ENCODE measurements at places on chromosomes 4 and X.

- DNase-seq, result peak; percentile 49
These were observed 168.7 kb downstream of the SCFD2 start for GRCh38 chr4:53196882-53197771.

DNA sequence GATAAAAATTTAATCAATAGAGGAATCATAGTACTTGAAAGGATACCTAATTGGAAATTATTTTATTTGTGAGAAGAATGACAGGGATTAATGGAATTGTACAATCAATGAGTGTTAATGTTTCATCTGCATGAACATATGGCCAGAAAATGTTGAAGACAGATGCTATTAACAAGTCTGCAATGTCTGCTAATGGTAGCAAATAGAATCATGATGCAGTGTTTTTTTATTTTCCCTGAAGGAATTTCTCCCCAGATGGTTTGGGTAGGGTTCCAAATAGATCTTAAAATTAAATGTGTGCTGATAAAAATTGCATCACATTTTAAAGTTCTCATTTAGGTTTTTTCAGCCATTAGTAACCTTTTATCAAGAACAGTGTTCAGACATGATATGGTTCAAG, 291.3 kb upstream of the TRAM1L1 start:
- no peak for DNase-seq

- DNase-seq, result no peak
These were observed 450.0 kb upstream of the RASGEF1B start for GRCh38 chr4:81921751-81922159.

DNA sequence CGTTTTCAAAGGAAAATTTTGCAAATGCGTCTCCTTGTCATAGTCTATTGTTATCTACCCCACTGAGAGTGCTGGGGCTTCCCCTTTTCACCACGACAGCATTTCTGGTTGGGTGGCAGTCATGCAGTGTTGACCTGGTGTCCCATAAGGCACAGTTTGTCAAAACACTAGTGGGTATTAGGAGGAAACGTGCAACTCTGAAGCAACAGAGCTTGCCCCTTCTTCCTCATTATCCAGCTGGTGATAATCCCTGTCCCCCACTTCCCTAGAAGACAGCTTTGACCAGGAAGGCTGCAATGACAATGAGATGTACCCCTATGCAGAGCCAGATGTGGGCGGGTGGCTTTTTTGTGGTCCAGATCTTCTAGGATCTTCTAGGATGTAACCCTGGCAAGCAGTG, 1.8 kb downstream of the TBC1D1 start:
- DNase-seq, result no peak

DNA sequence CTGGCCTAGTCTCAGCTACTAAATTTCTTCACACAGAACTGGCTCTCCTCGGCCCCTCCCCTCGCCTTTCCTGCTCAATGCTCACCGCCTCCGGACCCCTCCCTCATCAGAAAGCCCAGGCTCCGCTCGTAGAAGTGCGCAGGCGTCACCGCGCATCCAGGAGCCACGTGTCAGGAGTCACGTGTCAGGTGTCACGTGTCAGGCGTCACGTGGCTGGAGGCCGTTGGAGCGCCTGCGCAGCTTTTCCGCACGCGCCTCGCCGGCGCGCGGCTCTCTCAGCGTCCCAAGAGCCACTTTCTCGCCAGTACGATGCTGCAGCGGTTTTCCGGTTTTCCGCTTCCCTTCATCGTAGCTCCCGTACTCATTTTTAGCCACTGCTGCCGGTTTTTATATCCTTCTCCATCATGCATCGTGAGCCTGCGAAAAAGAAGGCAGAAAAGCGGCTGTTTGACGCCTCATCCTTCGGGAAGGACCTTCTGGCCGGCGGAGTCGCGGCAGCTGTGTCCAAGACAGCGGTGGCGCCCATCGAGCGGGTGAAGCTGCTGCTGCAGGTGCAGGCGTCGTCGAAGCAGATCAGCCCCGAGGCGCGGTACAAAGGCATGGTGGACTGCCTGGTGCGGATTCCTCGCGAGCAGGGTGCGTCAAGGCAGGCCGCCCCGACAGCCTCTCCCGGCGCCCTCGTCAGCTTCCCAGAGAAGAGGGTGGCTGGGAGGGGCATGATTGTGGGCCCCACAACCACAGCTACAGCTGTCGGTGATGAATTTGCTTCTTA, at the start of gene SLC25A31:
SLC25A31 (plus strand) TSS at position 259 of the 772 bp plus-strand sequence; CDS start at position 405, 146 bp downstream.
- no peak for DNase-seq

- no peak for DNase-seq
These were observed 278.6 kb upstream of the GNPDA2 start for GRCh38 chr4:45004847-45005565.

DNA sequence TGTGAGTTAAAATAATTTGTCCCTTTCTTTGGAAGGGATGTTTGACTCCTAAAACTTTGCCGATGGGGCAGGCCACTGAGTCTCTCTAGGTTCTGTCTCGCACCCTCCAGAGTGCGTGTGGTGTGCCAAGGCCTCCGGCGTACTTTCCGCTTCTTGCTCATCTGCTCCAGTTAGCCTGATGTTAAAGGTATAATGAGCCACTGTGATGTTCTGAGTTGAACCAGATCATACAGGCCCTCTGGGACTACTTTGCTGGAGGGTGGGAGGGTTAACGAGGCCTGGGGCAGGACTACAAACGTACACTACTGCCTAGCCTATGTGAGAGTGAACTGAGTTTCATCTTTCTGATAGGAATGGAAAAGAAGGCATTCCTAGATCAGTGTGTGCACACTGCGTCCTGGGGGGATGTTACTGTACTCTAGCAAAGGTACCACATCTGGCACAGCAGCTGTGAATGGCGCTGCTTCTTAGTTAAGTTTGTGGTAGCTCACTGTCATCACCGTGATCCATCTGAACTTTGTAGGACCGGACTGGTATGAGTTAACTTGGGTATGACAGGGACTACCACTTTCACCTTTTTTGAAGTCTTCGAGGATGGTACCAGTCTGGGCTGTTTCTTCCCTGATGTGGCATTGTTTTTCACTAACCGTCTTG, 60.2 kb downstream of the RGS12 start:
- DNase-seq, result no peak

DNA sequence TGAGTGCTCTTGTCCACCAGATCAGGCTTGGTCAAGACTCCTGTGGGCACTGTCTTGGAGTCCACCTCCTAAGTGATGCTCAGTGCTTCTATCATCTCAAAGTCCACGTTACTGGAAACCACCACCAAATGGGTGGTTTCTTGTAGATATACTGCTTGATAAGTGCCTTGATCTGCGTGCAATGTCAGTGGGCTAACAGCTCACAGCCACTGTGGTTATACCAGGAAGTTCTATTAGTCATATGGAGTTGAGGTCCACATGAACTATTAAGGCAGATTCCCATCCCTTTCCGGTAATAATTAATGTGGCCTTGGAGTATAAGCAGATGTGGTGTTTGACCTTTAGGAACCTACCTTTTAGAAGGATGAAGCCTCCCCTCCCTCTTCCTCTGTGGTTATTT, 161.9 kb downstream of the ZNF518B start:
- no peak for DNase-seq

DNA sequence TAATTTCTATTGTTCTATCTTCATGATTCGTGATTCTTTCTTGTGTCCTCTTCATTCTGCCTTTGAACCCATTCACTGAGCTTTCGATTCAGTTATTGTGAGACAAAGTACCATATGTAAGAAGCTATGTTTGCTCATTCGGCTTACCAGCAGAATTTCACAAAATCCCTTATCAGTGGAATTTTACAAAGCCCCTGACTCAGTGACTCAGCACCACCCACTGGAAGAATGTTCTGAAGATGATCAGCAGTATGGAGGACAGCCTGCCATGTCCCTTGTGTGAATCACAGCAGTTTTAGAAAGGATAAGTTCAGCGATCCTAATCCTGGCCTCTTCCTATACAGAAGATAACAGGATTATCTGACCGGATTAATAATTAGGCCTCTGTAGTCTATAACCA, 5.8 kb upstream of the UXT start:
- DNase-seq, result no peak

DNA sequence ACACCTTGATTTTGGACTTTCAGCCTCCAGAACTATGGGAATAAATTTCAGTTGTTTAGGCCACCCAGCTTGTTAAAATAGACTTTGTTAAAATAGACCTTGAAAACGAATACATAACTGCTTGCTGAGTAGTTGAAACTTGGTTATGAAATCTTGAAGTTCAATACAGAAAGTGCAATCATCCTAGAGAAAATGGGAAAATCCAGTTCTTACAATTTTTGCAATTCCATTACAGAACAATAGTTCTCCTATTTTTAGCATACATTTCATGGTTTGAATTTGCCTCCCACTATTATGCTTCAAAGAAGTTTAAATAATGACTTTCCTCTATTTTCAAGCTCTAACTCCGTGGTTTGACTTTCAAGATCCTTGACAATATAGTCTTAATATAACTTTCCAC, 10.5 kb downstream of the TLR1 start:
- DNase-seq, result no peak

- no peak for DNase-seq
These were observed 73.3 kb upstream of the HHIP start for GRCh38 chr4:144572660-144573059.

GRCh38 chrX:19674041-19674789, 158.9 kb upstream of the MAP3K15 start:
- DNase-seq, result no peak

- no peak for DNase-seq
These were observed 342 bp downstream of the EOLA2 start for GRCh38 chrX:149937871-149938426.

DNA sequence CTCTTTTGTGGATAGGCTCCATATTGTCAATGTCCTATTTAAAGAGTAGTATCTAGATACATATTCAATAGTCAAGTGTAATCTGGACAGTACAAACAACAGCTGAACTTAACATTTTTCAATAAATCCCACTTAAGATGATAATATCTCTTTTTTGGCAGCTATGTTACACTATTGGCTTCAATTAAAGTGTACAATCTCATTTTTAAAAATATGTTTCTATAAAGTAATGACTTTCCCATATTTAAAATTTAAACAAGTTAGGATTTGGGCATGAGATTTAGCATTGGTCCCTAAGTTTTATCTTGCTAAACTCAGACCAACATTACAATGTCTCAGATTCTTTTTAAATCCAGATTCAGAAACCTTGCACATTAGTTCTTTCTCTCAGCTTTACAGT, 7.9 kb upstream of the JCHAIN start:
- no peak for DNase-seq

GRCh38 chr4:152996111-152996571, 60.0 kb downstream of the FHDC1 start:
- no peak for DNase-seq

GRCh38 chrX:129663171-129663570, 8.4 kb upstream of the APLN start:
- no peak for DNase-seq

DNA sequence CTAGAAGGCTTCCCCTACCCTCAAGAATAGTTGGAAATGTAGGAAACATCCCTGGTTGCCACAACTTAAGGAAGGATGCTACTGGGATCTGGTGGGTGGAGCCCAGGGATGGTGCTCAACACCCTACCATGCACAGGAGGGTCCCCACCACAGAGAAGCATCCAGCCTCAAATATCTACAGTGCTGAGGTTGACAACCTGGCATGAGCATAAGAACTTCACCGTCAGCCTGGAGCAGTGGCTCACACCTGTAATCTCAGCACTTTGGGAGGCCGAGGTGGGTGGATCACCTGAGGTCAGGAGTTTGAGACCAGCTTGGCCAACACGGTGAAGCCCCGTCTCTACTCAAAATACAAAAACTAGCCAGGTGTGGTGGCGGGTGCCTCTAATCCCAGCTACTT, 24.0 kb upstream of the ASMTL start:
- DNase-seq, result no peak

- no peak for DNase-seq
These were observed 165.7 kb downstream of the LDB2 start for GRCh38 chr4:16732741-16733140.

- no peak for DNase-seq
These were observed 9.6 kb downstream of the NBDY start for GRCh38 chrX:56738670-56739069.

GRCh38 chr4:180698550-180699195, 1544.5 kb upstream of the TENM3 start:
- DNase-seq, result no peak

GRCh38 chr4:136443006-136443405, 1089.3 kb downstream of the PCDH18 start:
- no peak for DNase-seq

DNA sequence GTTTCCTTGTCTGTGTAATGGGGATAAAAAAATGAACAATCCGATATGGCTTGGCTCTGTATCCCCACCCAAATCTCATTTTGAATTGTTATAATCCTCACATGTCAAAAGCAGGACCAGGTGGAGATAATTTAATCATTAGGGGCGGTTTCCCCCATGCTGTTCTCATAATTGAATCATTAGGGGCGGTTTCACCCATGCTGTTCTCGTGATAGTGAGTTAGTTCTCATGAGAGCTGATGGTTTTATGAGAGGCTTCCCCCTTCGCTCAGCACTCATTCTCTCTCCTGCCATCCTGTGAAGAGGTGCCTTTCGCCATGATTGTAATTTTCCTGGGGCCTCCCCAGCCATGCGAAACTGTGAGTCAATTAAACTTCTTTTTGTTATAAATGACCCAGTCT, 633.5 kb downstream of the RAPGEF2 start:
- DNase-seq, result no peak

Data from NT2/D1 (cell line).